ENCODE measurements at places on chromosomes 13 and 19.

DNA sequence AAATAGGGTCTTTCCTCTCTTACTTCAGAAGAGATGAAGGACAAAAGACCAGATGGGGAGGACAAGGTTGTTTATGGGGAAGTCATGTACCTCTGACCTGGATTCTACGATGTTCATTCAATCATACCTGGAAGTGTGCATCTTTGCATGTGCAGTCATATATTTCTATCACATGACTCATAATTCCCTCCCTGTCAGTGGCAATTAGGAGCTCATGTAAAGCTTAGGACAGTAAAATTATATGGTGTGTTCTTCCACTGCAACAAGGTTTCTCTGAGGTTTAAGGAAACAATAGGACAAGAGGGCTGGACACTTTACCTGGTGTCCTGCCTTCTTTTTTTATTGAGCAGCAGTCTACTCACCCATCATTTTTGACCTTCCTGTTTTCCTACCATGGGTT is 19.8 kb downstream of the CEACAM7 start:
- no peak for ATAC-seq

DNA sequence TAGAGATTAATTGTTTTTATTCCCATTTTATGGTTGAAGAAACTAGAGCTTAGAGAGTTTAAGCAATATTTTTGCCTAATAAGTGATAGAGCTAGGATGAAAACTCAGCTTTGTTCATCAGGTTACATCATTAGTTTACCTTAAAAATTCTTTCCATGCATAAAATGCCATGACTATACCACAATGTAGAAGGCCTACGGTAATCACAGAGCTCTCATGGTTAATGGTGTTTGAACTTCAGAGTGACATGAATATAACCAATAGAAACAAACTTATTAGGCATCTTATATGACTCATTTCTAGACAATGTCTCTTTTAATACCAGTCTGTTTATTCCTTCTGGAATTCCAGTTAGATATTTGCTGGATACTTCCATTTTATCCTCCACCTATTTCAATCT is 78.5 kb downstream of the FGF9 start:
- ATAC-seq: no peak

DNA sequence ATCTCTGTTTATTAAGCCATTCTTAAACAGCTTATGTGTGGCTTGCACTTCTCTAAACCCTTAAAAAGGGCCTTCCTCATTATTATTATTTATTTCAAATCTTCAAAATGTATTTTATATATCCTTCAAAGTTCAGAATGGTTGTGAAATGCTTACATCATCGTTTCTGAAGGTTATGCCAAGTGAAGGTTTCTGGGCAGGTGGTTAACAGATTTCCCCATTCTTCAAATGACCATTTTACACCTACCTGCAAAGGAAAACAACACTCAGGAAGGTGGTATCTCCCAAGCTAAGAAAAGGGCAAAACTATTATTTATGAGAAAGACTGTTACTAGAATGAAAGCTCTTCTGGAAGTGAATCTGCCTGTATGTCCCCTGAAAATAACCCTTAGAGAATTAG is 191.6 kb downstream of the SHISA2 start:
- no peak for ATAC-seq

- no peak for ATAC-seq
These were observed 41.8 kb upstream of the DCUN1D2 start for GRCh38 chr13:113532156-113532806.

DNA sequence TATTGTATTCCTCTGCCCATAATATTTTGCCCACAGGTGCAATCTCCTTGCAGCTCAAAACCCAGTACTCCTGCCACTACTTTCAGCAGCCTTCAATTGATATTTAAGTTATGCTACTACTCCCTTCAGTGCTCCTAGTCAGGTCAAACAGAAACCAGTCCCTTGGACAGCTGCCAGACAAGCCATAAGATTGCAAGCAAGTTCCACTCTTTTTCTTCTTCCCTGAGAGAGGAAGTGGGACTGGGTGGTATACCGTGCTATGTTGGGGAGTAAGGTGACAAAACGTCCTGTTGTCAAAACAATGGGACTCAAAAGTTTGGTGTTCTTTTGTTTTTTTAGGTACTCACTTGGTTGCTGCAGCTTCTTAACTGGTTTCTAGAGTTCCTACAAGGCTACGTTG is 63.1 kb upstream of the FRY start:
- ATAC-seq: no peak

GRCh38 chr13:18991060-18991459 is 190.6 kb downstream of the TUBA3C start:
- ATAC-seq: no peak

DNA sequence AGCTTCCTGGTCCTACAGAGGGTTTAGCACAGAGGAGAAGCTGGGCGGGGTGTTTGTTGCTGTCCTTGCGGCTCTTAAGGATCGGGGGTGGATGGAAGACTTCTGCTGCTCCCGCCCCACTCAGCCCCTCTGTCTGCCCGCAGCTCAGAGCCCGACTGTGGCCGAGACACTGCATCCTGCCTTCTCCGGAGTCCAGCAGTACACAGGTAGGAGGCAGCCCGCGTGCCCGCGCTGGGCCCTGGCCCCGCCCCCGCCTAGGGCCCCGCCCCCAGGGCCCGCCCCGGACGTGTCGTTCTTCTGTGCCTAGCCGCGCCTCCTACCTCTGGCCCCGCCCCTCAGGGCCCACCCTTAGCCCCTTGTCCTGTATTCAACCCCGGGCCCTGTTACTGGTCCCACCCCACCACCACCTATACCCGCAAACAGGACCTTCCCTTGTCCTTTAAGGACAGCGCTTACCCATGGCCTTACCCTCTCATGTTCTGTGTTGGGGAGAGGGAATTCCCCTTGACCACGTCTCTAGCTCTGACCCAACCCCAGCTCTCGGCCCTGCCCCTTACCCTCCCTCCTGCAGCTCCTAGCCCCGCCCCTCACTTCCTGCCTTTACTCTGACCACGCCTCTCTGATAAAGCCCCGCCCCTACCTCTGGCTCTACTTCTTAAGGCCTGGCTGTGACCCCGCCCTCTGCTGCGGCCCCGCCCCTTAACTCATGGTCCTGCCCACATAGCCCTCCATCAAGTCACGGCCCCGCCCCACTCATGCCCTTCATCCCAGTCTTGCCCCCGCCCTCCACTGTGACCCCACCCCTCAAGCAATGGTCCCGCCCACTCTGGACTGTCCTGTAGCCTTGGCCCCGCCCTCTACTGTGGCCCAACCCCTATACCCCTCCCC is 60.5 kb downstream of the CELF5 start:
- ATAC-seq: peak; percentile 35

DNA sequence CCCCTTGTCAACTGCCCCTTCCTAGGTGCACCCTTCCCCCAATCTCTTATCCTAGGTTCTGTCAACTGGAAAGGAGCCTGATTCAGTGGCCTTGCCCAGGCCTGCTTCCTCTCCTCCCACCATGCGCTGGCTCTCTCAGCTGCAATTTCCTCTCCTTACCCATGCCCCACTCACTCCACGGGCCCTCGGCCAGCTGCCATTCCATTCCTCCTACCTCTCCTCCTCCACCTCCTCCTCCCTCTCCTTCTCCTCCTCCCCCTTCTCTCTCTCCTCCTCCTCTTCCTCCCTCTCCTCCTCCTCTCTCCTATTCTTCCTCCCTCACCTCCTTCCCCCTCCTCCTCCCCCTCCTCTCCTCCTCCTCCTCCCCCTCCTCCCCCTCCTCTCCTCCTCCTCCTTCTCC is 9.6 kb upstream of the TIMM44 start:
- ATAC-seq: peak; percentile 55

GRCh38 chr19:31350033-31350692 is 927 bp upstream of the TSHZ3 start:
- 0 out of 3 replicates have a peak, but pooled peaks have one; percentile 13 for ATAC-seq

GRCh38 chr13:77522444-77522843 is 13.1 kb upstream of the SCEL start:
- no peak for ATAC-seq

DNA sequence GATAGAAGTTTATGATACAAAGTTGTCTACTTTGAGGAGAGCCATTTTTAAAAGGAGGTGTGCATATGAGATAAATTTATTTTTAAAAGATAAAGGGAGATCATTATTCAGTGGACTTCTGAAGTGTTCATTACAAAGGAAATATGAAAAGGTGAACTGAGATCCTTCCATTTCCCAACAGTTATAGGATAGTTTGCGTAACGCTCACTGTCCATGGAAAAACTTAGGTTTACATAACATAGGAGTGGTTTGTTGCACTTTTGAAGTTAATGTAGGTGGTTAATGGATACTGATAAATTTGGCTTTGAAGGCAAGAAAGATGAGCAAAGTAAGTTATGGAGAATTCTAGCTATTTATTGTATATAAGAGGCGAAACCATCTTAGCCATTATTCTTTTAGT is 92.5 kb downstream of the WDFY2 start:
- ATAC-seq: no peak

GRCh38 chr19:58274771-58275201 is 4.0 kb upstream of the ZNF8 start:
- no peak for ATAC-seq

GRCh38 chr13:97023117-97023516 is 28.8 kb upstream of the OXGR1 start:
- no peak for ATAC-seq

DNA sequence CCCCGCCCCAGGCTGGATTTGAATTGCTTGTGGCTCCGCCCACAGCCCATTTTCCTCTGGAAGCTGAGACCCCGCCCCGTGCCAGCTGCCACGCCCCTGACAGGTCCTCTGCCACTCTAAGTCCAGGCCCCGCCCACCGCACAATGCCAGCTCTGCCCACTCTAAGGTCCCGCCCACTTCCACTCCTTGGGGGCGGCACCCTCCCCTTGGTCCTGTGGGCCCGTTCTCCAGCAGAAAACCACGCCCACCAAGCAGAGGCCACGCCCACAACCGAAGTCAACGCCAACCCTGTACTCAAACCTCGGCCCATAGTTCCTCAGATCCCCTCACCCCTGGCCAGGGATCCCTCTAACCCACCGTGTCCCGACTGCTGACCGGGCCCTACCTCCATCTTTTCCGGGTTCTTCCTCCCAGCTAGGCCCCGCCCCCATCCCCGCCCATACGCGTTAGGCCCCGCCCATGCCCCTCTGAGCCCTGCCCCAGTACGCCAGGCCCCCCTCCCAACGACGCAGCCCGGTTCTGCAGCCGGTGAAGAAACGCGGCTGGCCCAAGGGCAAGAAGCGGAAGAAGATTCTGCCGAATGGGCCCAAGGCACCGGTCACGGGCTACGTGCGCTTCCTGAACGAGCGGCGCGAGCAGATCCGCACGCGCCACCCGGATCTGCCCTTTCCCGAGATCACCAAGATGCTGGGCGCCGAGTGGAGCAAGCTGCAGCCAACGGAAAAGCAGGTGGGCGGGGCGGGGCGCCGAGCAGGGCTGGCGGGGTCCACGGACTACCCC is 1.3 kb downstream of the HMG20B start:
- ATAC-seq: peak; percentile 60

- no peak for ATAC-seq
These were observed 59.8 kb upstream of the RFC3 start for GRCh38 chr13:33758113-33758512.

GRCh38 chr19:11833541-11833940 is 15.0 kb upstream of the ZNF439 start:
- ATAC-seq: no peak

- peak; percentile 33 for ATAC-seq
These were observed 962 bp upstream of the IRS2 start for GRCh38 chr13:109787135-109787954.

- ATAC-seq: peak; percentile 59
These were observed 140.2 kb downstream of the KLF5 start for GRCh38 chr13:73198991-73199411.

GRCh38 chr19:44190020-44190419 is 22.3 kb upstream of the ZNF227 start:
- no peak for ATAC-seq

GRCh38 chr19:1836458-1837221 is 11.6 kb downstream of the REXO1 start:
- no peak for ATAC-seq

GRCh38 chr19:30883071-30883470 is 466.2 kb downstream of the TSHZ3 start:
- no peak for ATAC-seq

- ATAC-seq: no peak
These were observed 15.0 kb downstream of the TSHZ3 start for GRCh38 chr19:31334101-31334848.

DNA sequence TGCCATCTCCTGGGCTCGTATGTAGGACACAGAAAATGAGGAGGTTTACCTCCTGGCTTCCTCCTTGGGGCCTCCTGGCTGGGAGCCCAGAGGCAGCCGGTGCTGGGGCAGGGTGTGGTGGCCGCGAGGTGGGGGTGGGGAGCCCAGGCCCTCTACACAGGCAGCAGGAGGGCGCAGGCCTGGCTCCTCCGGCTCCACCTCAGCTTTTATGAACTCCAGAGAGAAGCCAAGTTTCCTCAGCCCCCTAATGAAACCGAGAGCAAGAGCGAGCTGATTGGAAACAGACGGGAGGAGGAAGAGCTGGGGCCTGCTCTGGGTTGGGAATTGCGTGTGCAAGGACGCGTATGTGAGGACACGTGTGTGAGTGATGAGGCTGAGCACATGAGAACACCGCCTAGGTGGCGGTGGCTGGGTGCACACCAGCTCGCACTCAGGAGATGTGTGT is 23.1 kb downstream of the LYL1 start:
- ATAC-seq: peak; percentile 57

- no peak for ATAC-seq
These were observed 54.2 kb downstream of the PCDH9 start for GRCh38 chr13:67175836-67176459.

- peak; percentile 86 for ATAC-seq
These were observed 363.2 kb downstream of the SLITRK6 start for GRCh38 chr13:85436029-85436428.

GRCh38 chr19:38384209-38385027 is 3.4 kb downstream of the GGN start:
- no peak for ATAC-seq

GRCh38 chr13:43584751-43585150 is 202.0 kb downstream of the ENOX1 start:
- ATAC-seq: no peak

- ATAC-seq: no peak
These were observed 61.6 kb upstream of the ZNF599 start for GRCh38 chr19:34834472-34835061.

DNA sequence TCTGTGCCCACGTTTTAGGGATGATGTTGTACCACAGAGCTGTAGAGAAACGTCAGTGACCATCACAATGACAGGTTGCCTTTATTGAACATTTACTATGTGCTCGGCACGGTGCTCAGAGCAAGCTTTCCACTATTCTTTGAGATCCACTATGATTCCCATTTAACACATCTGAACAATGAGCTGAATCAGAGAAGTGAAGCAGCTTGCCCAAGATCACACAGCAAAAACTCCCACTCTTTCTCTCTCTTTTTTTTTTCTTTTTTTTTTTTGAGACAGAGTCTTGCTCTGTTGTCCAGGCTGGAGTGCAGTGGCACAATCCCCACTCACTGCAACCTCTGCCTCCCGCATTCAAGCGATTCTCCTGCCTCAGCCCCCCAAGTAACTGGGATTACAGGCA is 8.1 kb upstream of the TNFSF9 start:
- no peak for ATAC-seq

- no peak for ATAC-seq
These were observed 24.9 kb downstream of the RCBTB1 start for GRCh38 chr13:49560270-49561061.

All from SK-N-SH treated with all-trans-retinoic acid at 6 μM for 48 hours (cell line).